Body of pancreas (tissue), 4 donors: ENCODE measurements at places on chromosomes 16 and 17. TPM values are rescaled to one million over a fixed set of nuclear protein-coding genes. Genes with fewer than 3 reads are reported as not detected.

- no peak overlapping the region for H3K4me3 ChIP-seq
- peaks cover 4% of the 10 kb centered on the region for H3K27me3 ChIP-seq
- no peak overlapping the region for H3K27ac ChIP-seq
- H3K36me3 ChIP-seq = no peaks in the 10 kb centered on the region
- DNase-seq = no peak
Measured at GRCh38 chr17:74861662-74862107, 2.0 kb upstream of the GRIN2C start.

DNA sequence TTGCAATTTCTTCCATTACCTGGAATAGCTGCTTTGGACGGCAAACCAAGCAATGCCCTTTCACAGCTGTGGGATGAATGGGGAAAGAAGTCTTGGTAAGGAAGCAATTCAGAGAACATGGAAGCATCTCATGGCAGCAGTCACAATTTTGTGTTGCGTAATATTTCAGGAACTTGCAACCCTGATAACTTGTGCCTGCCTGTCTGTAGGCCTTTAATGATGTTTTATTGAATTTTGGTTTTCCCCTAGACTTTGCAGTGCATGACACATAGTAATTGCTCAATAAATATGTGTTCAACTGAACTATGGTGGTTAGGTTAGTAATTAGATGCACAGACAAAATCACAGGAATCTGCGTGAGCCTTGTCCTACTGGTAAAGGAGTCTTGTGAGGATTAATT lies 439.5 kb downstream of the WWOX start:
- H3K4me1 ChIP-seq = no peaks in the 10 kb centered on the region
- H3K36me3 ChIP-seq = no peaks in the 10 kb centered on the region
- H3K27ac ChIP-seq = no peak overlapping the region
- H3K27me3 ChIP-seq = no peaks in the 10 kb centered on the region

DNA sequence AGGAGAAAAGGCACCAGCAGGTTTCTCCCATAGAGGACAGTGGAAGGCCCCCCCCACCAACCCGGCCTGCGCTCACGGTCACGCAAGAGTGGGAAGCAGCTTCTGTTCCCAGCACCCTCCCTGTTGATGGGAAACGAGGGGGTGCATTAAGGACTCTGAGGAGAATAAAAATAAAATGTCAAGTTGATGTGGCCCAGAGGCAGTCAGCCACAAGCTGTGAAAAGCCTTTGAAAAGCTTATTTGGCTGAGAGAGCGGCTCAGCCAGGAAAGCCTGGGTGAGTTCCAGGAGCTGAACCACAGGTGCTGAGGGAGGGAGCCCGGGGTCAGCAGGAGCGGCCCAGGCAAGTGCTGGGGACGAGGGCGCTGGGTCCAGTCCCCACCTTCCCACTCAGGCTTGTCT lies 26.9 kb upstream of the SPATA32 start:
- peaks cover 13% of the 10 kb centered on the region for H3K36me3 ChIP-seq
- no peak overlapping the region for H3K27ac ChIP-seq
- H3K4me1 ChIP-seq = peaks cover 69% of the 10 kb centered on the region
- no peak overlapping the region for H3K4me3 ChIP-seq

DNA sequence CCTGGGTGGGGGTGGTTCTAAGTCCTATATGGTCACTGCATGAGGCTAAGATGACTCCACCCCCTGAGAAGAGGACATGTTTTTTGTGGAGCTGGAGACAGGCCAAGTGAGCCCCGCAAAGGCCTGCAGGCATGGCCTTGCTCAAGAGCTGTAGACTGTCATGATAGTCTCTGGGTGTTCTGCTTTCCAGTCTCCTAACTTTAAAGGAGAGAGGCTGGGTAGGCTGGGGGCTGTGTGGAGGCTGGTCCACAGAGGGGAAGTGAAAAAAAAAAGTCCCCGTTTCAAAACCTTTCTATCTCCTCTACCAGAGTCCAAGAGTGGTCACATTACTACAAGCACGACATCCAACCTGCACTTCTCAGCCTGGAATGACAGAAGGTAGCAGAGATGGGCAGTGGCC lies 27.1 kb downstream of the CDRT4 start:
- H3K27ac ChIP-seq = no peak overlapping the region
- DNase-seq = no peak
- no peak overlapping the region for H3K4me3 ChIP-seq
- no peaks in the 10 kb centered on the region for H3K36me3 ChIP-seq

PERCC1 gene
- total RNA-seq = not detected

BICDL2 gene
- total RNA-seq = 357 TPM

CDC42EP4 gene
- 60.6 TPM for total RNA-seq

RHBDL3 gene
- 0.66 TPM for total RNA-seq
